ENCODE measurements at places on chromosomes 7 and 10.

GRCh38 chr7:15682751-15683245 is 3.7 kb downstream of the MEOX2 start:
- no peak for DNase-seq

GRCh38 chr7:50793120-50793946 is 10.6 kb upstream of the GRB10 start:
- no peak for DNase-seq

GRCh38 chr10:34480345-34480744 is 334.8 kb downstream of the PARD3 start:
- DNase-seq = no peak

DNA sequence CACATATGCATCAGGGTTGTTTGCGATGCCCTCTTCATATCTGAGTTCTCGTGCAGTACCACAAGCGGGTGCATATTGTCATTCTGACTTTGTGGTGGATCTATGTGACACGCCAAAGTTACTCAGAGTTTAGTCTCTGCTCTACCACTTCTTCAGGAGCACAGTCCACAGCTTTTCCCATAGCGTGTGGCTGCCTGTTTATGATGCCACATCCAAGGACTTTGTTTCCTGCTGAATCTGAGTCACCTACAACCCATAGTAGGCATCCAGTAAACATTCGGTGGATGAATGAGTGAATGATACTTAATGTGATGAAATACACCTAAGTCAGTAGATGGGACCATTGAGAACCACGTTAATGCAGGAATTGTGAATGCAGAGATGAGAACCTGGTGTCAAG is 15.0 kb downstream of the ADRA2A start:
- DNase-seq = no peak
